Activated CD4-positive, alpha-beta T cell treated with anti-CD3 and anti-CD28 coated beads, Interleukin-2, amount 10 ng/mL, durations not matched to agents 24 days and 14 days (primary cell): ENCODE measurements at places on chromosomes 4 and X. TPM values are rescaled to one million over a fixed set of nuclear protein-coding genes. Genes with fewer than 3 reads are reported as not detected.

CENPVL1 gene
- total RNA-seq, result not detected in 2 replicates

KIAA1210 gene
- not detected in 2 replicates for total RNA-seq

DNA sequence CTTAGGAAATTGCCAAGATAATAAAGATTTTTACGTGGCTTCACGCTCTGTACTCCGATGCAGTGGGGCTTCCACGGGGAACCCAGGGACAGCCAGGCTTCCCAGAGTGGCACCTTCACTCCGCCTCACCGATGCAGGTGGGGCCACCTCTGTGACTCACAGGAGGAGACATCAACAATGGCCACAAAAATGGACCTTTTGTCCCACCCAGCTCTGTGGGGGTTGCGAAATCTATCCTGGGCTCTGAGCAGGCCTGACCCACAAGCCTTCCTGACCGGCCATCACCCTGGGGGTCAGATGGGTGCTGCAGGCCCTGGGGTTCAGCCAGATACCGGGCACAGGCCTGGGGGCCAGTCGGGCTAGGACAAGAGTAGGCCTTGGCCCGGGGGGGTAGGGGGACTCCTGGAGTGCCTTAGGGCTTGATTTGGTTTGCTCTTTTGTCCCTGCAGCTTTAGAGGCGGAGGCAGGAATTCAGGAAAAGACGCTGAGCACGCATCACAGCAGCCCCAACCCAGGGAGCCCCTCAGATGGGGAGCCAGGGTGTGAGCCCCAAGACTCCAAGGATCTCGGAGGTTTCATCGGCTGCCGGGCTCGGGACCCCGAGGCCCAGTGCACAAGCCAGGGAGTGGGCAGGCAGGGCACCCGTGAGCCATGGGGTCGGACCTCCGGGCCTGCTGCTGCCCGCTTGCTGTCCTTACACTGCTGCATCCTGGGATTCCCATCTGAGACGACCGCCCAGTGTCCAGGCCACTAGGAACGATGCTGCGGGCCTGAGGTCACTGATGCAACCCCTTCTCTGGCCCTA lies 136.5 kb upstream of the NKX1-1 start:
- no peaks in the 10 kb centered on the region for H3K36me3 ChIP-seq
- H3K27me3 ChIP-seq, result peaks cover 3% of the 10 kb centered on the region
- no peaks in the 10 kb centered on the region for H3K4me1 ChIP-seq
- DNase-seq, result no peak
- H3K4me3 ChIP-seq, result no peak overlapping the region

DNA sequence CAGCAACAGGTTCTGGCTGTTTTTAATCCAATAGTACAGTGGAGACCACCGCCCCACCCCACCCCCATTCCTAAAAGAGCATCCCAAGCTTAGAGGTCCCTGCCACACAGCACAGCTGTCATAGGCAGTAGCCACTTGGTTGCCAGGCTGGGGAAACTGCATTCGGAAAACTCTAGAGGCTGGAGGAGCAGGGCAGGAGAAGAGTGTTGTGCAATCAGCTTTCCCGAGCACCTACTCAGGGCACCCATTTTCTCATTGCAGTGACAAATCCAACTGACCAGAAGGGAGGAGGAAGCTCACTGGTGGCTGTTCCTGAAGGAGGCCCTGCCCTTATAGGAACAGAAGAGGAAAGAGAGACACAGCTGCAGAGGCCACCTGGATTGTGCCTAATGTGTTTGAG lies 1.1 kb downstream of the CXCL1 start:
- DNase-seq, result no peak
- no peaks in the 10 kb centered on the region for H3K36me3 ChIP-seq
- H3K4me1 ChIP-seq, result no peaks in the 10 kb centered on the region
- H3K4me3 ChIP-seq, result no peak overlapping the region
- peaks cover 35% of the 10 kb centered on the region for H3K27me3 ChIP-seq

- DNase-seq, result no peak
- H3K4me1 ChIP-seq, result peaks cover under 1% of the 10 kb centered on the region
- H3K27me3 ChIP-seq, result peaks cover 6% of the 10 kb centered on the region
- H3K4me3 ChIP-seq, result no peak overlapping the region
- no peak overlapping the region for H3K27ac ChIP-seq
- H3K36me3 ChIP-seq, result no peaks in the 10 kb centered on the region
Measured at GRCh38 chr4:68489338-68489737, 42.1 kb downstream of the TMPRSS11E start.

TKTL1 gene
- total RNA-seq, result not detected in 2 replicates

DNA sequence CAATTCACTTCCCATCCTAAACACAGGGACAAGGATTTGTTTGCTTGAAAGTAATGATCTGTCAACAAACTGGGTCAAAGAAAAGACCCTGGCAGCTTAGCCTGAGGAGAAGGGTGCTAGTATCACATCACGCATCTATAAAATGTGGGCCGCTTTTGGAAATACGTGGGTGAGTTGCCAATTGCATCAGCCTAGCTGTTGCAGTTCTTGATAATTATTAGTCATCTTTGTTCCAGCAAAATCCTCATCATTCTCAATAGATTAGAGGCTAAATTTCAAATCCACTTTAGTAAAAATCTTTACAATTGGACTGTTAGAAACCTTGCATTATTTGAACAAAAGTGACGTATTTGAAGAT lies 33.6 kb upstream of the TAPT1 start:
- no peak overlapping the region for H3K4me3 ChIP-seq
- no peak overlapping the region for H3K27ac ChIP-seq
- no peaks in the 10 kb centered on the region for H3K36me3 ChIP-seq
- no peaks in the 10 kb centered on the region for H3K27me3 ChIP-seq
- H3K4me1 ChIP-seq, result peaks cover 8% of the 10 kb centered on the region

INTU gene
- total RNA-seq, result not detected in 2 replicates

CCDC120 gene
- 4.4 and 4.5 TPM in 2 replicates for total RNA-seq

DNA sequence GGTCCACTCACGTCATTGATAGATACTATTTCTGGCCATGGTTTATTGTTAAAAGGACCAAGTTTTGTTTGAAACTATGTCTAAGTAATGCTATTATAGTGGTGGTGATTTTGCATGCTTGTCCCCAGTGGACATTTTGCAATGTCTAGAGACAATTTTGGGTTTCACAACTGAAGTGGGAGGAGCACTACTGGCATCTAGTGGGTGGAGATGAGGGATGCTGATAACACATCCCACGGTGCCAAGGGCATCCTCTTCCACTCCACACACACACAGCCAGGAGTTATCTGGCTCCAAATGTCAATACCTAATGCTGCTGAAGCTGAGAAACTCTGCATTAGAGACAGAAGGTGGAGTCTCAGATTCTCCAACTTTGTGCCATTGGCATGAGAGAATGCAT lies 131.2 kb downstream of the FRMPD4 start:
- H3K4me1 ChIP-seq, result no peaks in the 10 kb centered on the region
- H3K27me3 ChIP-seq, result no peaks in the 10 kb centered on the region
- H3K27ac ChIP-seq, result no peak overlapping the region
- no peak for DNase-seq
- H3K36me3 ChIP-seq, result no peaks in the 10 kb centered on the region

DNA sequence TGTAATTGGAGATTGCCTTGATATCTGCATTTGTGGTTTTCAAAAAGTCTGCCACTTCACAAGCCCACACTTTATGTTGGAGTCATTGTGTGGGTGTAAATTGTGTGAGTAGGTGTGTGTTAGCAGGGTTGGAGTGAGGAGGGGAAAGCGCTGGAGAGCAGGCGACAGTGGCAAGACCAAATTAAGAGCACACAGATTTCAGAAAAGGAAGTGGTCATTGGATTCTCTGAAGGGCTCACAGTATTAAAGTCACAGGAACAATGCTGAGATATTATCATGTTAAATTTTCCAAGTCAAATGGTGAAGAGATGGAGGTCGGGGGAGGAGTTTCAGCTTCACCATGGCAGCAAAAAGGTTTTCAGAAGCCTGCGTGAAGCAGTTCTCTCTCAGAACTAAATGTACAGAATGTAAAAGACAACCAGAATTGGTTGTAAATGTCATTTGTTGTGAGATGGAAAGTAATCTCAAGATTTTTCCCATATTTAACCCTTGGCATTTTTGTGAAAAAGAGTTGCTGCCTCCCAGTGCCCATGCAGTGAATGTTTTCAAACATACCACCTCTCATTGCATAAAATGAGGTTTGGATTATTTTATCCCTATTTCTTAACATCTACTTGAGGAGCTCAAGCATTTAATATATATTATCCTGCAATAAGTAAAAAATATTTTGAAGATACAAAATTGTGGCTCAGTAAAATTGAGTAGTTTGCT lies 265.9 kb downstream of the ZNF674 start:
- no peaks in the 10 kb centered on the region for H3K27me3 ChIP-seq
- peaks cover 12% of the 10 kb centered on the region for H3K4me1 ChIP-seq
- H3K27ac ChIP-seq, result peak overlapping the region; percentile 86
- H3K4me3 ChIP-seq, result peak overlapping the region; percentile 58
- H3K36me3 ChIP-seq, result peaks cover 3% of the 10 kb centered on the region
